T follicular helper cell (primary cell): ENCODE measurements at places on chromosomes 3 and 15.

DNA sequence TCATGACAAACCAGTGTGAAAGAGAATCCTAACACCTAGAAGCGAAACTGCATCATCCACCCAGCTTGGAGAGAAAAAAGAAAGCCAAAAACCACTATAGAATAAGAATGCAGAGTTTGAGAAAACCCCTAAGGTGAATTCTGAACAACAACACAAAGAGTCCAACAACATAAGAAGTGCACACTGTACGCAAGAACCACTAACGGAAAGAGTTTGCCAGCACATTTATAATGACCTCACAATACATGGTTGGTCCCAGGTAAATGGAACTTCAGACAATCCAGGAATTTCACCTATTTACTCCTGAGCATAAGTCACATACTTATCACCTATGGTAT lies 128.3 kb upstream of the BHLHE40 start:
- no peak for DNase-seq

DNA sequence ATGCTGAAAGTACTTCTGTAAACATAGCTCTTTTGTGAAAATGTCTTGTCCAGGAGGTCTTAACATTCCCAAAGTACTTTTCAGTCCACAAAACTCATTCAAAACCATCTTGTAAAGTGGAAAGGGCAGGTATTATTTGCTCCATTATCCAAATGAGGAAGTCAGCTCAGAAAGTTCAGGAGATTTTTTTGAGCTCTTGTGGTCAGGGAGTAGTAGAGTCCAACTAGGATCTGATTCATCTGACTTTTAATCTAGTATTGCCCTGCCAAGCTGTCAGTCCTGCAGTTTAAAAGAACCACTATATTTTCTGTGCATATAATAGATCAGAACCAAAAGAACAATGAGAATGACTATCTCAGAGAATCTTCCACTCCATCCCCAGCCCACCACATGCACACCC lies 83.5 kb downstream of the FOXB1 start:
- DNase-seq: no peak

DNA sequence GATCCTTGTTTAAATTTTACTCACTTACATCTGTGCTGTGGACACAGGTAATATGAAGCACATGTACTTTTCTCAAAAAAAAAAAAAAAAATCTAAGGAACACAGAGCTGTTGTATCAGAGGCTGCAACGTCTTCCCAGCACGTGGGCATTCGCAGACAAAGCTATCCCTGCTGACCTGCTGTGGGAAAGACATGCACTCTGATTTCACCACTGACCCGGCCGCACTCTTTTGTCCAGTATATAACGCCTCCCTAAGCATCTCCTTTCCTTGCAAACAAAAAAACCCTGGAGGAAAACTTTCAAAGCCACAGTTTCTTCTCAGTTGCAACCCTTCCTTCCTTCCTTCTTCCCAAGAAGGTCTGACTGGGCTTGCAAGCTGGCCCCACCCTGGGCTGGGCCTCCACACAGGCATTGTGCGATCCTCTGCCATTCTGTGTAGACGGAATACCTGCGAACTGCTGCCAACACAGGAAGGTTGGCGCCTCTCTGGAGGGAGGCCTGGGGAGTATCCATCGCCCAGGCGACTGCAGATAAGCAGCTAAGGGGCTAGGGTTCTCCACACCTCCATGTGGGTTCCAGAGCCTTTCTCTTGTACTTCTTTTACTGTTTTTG lies 50.8 kb downstream of the SLC12A8 start:
- no peak for DNase-seq

DNA sequence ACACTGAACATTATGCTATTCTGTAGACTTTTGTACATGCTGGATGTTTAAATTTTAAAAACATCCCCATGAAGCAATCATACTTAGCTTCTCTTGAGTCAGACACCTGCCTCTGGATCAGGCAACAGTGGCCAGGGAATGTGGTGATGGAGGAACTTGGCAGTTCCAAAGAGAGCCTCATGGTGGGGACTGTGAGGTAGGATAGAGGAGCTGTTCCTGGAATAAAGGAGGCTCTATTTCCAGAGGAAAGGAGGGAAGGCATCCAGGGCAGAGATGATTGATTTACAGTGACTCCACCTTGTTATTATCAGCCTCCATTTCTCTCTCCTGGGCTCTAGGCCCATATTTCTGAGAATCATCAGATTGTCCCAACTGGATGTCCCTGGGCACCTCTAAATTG lies 35.0 kb upstream of the ABHD17C start:
- DNase-seq: no peak

DNA sequence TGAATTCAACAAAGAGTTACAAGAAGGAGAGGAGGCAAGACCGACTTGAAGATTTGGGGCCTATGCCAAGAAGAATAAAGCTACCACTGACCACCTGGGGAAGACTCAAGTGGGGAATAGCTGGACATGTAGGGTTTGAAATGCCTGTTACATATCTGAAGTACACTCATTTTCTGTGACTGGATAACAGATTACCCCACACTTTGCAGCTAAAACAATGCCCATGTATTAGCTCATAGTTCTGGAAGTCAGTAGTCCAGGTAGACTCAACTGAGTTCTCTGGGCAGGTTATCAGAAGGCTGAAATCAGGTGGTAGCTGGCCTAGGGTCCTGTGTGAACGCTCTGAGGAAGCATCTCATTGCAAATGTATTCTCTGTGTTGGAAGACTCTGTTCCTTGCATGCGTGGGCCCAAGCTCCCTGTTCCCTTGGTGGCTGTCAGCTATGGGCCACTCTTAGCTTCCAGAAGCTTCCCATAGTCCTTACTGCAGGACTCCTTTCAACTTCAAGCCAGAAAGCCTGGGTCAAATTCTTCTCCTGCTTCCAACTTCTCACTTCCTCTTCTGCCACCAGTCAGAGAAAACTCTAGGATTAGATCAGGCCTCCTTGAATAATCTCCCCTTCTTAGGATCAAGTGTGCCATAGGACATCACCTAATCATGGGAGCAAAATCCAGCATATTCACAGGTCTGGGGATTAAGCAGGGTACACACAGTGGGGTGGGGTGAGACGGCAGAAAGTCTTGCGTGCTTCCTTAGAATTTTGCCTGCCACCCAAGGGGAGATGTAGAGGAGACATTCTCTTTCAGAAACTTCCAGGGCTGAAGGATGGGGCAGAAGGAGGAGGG lies 187.8 kb downstream of the SHQ1 start:
- DNase-seq: no peak

GRCh38 chr3:8307545-8308110 lies 194.0 kb upstream of the LMCD1 start:
- DNase-seq: no peak

DNA sequence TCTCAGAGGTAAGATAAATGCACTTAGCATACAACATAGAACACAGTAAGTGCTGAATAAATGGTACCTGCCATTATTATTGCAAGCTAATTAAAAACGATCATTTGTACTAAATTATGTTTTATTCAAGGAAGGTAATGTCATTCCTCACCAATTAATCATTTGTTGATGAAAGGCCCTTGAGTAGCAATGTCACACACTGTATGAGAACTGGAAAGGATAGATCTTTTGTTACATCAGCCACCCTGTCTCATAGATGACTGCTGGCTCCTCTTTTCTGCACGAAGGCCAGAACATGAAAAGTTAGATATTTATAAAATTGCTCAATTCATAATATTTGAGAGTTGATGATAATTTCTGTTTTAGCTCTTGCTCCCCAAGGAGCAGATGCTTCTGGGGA lies 415.4 kb downstream of the RBMS3 start:
- no peak for DNase-seq

DNA sequence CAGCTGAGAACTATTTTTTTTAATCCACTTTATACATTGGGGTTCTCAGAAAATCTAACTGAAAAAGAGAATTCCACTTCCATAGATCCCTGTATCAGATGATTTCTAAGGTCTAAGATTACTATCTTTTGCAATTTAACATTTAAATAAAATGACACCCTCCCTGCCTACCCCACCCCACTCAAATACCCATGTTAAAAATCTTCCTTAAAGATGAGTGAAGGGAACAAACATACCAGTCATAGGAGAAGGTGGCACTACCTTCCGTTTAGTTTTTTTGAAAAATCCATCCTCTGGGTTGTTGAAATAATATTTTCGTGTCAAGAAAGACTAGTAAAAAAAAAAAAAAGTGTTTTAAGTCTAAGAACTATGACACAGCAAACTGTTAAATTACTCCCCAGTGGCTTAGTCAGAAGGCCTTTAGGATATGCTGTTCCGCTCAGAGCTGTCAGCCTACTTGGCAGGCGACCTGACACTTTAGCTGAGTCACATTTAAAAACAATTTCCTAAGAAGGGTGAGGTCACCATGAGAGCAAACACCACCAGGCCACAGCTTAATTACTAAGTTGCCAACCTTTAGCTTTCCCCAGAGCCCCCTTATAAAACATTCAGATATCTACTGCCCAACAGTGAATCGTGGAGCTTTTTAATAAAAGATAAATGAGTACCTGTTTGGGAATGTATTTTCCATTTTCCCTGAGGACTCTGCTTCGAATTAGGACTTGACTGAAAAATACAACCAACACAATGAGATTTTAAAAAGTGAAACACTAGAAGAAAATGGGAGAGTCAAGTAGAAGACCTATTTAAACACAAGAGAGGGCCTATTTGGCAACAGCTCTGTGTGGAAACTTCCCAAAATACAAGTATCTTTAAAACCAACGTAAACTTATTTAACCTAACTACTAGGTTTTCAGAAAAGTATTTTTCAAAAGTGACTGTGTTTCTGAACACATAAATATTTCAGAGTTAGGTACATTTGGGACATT lies 9.6 kb downstream of the EMC3 start:
- DNase-seq: no peak

DNA sequence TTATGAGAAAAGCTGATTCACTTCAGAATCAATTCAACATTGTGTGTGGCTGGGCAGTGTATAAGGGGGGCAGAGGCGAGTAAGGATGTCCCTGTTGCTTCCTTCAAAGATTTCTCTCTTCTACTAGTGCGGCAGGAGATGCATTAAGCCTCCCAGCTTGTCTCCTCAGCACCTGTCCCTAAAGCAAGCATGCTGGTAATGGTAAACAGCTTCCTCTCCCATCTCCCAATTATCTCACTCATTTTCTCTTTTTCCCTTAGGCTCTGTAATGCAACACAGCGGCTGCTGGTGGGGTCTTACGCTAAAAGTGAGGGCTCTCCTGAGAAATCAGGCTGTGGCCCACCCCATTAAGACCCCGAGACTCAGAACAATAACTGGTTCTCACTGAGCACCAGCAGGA lies 306.4 kb upstream of the ROPN1 start:
- DNase-seq: no peak
